ENCODE measurements at places on chromosomes 2 and 18.

DNA sequence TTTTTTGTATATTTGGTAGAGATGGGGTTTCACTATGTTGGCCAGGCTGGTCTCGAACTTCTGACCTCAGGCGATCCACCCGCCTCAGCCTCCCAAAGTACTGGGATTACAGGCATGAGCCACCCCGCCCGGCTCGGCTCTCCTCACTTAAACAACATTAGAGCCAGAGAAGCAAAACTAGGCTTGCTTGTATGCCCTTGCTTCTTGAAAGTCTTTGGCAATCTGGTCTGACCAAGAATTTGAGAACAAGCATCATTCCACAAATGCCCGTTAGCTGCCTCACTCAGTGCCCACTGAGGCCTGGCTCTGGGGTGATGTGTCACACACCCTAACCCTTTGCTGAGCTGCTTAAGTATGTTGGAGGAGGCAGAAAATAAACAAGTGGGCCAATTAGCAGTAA lies 33.5 kb downstream of the SOWAHC start:
- DNase-seq: no peak

DNA sequence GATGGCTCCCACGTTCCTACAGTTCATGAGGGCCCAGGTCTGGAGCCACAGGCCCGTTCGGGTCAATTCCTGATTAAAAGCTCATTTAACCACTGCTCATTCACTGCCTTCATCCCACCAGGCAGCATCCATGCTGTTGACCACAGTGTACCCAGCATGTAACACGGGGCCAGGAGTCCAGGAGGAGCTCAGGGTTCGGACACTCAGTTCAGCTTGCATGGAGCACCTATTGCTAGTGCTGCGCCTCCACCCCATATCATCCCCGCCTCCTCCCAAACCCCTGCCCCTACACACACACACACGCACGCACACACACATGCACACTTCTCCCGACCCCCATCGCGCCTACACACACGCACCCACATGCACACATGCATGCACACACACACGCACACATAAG lies 72.9 kb upstream of the SNTG2 start:
- no peak for DNase-seq

DNA sequence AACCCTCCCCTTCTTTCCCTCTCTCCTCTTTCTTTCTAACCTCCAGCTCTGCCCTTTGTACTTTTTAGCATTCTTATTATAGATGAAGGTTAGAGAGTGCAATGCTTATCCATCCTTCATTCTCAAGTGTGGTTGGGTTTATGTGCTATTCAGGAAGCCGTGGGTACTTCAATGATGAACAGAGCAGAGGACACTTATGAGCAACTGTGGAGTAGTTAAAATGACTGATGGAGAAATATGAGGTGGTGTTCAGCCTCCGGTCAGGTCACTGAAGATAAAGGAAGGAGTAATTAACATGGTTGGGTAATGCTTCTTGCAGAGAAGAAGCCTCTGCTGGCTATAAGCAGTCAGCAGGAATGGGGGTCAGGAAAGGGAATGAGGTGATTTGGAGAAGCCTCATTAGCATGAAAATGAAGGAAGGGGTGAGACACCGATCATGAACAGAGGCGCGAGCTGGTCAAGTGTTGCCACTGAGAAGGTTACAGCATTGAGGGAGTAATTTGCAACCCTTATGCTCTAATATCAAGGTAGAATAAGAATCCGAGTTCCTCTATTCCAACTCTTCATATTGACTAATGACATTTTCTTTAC lies 174.7 kb downstream of the LPIN1 start:
- no peak for DNase-seq

GRCh38 chr2:176093145-176093897 lies 800 bp downstream of the HOXD13 start:
- DNase-seq: no peak

DNA sequence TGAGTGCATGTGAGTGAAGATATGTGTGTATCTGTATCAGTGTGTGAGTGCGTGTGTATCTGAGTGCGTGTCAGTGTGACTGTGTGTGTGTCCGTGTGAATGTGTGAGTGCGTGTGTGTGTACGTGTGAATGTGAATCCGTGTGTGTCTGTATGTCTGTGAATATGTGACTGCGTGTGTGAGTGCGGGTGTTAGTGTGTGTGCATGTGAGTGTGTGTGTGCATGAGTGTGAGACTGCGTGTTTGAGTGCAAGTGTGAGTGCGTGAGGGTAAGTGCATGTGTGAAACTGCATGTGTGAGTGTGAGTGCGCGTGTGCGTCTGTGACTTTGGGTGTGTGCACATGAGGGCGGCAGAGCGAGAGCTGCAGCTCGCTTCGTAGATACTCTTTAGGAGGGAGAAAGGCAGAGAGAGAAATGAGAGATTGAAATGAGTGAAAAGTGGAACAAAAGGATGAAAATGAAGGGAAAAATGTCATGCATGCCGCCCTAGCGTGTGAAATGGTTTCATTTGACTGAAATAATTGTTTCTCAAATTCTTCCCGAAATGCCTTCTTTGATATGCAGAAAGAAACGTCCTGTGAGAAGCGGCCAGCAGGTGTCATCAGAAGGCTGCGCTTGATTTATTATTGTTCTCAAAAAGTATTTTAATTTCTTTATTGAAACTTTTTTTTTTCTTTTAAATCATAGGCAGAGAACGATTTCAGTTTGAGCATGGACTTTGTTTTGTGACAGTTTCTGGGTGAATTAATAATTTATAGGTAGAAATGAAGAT lies 25.6 kb downstream of the ZNF407 start:
- no peak for DNase-seq

DNA sequence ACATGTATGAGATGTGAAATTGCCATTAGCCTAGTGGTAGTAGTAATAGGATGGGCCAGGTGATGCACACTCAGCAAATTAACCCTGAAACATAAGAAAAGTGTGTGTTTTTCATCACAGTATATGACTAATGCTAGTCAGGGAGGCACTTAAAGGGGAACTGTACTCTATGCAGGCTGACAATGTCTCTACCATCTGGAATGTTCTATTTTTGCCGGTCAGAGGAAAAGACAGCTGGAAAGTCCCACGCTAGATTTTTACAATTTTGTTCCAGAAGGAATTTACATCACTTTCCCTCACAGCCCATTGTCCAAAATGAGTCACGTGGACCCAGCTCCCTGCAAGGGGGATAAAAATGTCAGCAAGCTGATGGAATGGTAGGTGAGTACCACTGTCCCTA lies 746.3 kb upstream of the CHAC2 start:
- no peak for DNase-seq

GRCh38 chr2:153819074-153819473 lies 52.6 kb upstream of the GALNT13 start:
- DNase-seq: no peak

GRCh38 chr2:100267751-100268150 lies 54.5 kb downstream of the LONRF2 start:
- DNase-seq: no peak

GRCh38 chr2:44271296-44271695 lies 4.0 kb upstream of the SLC3A1 start:
- no peak for DNase-seq

- peak; percentile 16 for DNase-seq
These were observed 142.3 kb downstream of the ACOXL start for GRCh38 chr2:110874453-110875383.

DNA sequence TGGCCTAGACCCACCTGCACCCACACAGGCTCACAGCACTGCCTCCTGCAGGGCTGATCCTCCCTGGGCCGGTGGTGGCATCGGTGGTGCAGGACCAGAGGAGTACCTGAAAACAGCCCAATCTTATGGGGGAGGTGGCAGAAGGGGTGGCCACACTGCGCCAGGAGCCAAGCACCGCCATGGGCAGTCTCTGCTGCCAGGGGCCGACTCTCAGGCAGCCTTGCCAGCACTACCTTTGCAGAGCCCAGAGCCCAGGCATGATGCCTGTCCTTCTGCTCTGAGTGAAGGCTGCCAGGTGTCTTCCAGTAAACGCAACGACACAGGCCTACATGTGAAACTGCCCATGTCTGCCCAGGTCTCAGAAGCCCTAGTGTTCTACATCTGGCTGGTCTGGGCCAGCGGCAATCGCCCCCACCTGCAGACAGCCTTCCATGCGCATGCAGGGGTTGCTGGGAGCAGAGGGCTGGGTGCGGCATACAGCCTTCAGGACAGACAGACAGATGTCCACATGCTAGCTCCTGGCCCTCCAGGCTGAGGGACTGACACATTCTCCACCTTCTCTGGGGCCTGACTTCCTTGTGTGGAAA lies 6.8 kb downstream of the HS6ST1 start:
- DNase-seq: no peak

DNA sequence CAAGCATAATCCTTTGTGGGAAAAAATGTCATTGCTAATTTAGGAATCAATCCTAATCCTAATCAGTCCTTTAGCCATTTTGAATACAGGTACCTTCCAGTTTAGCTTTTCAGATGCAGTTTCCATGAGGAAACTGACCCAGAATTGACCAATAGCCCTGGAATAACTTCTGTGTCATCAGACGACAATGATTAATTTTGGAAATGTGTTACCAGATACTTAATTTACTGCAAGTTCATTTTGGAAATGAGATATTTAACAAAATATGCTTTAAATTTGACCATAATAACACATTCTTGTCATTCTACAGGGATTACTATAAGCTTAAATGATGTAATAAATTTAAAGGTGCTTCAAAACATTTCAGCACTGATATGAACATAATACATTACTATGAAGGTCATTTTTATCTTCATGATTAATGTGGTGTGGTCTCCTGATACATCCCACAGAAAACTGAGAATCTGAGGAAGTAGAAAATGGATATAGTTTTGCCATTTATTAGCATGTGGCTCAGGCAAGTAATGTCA lies 129.8 kb upstream of the SH3BP4 start:
- no peak for DNase-seq

GRCh38 chr2:239394346-239394945 lies 6.4 kb downstream of the HDAC4 start:
- no peak for DNase-seq

DNA sequence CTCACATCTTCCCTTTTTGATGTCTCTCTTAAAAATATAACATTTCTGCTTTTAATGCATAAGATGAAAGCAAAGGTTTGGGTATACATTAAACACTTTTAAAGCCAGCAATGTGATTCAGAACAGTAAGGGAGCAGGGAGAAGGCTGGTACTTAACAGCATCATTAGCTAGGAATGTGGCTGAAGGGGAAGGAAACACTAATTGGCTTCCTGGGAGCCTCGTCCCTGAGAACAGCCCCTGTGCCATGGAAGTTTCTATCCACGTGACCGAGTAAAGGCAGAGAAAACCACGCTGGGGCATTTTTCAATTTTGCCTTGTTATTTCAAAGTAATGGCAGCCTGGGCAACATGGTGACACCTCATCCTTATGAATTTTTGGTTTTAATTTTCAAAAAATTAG lies 109.2 kb upstream of the GPC1 start:
- DNase-seq: no peak

GRCh38 chr2:27038012-27038411 lies 5.2 kb downstream of the TMEM214 start:
- DNase-seq: no peak

GRCh38 chr2:65626831-65627230 lies 194.4 kb upstream of the SPRED2 start:
- peak; percentile 4 for DNase-seq

DNA sequence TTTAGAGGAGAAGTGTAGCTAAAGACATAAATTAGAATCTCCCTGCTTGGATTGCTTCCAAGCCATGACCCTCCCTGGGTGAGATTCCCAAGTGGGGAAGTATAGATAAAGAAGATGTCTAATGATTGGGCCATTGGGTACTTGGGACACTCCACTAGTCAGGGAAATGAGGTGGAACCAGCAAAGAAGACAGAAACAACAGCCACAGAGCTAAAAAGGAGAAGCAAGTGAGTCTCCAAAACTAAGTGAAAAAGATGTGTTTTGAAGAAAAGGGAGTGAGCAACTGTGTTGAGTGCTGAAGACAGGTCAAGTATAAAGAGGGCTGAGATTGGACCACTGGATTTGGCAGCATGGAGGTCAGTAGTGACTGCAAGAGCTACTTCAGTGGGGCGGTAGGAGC lies 276.7 kb upstream of the STON1 start:
- peak; percentile 57 for DNase-seq

- DNase-seq: peak; percentile 76
These were observed at the start of gene SLC66A3 for GRCh38 chr2:11155381-11156035. Gene SLC66A3, plus strand, starts transcription at chr2:11155467. Its CDS starts 80 bp downstream, at chr2:11155547.

- no peak for DNase-seq
These were observed 26.7 kb downstream of the ITGA4 start for GRCh38 chr2:181483876-181484275.

DNA sequence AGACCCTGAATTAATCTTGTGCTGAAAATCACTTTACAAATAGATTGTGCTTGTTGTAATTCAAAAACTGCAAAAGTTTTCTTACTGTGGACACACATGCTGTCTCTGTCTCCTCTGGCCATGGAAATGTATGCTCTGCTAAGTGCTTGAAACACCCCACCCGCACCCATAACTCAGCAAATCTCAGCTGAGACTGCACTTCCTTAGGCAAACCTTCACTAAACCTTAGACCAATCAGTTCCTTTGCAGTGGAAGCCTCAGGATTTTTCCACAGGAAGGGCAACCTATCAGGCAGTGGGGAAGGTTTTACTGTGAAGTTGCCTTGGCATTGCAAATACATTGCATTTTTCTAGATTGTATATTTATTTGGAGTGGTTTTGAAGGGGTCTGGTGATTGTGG lies 62.2 kb upstream of the PLA2R1 start:
- no peak for DNase-seq

GRCh38 chr2:79585701-79586433 lies 73.0 kb downstream of the CTNNA2 start:
- no peak for DNase-seq

DNA sequence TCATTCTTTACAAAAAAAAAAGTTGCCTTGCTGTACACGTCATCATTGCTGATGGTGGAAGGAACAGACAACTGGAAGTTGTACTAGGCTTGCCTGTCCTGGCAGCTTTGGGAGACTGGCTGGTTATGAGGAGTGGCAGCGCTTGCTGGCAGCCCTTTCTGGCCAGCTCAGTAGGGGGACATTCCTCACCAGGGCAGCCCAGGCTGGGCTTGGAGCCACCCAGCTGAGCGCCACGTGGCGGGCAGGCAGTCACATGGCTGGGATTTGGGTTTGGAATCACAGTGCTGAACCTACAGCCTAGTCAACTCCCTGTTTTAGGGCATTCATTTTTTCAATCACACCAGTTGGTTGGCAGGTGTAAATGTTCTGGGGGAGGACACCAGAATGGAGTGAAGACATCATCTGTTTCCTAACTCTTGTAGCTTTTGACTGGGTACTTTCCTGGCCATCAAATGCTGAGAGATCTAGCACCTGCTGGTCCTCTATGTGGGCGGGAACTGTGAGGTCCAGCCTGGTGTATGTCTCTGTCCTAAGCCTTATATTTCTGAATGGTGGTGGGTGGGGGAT lies 139.3 kb downstream of the SETBP1 start:
- DNase-seq: no peak
